ENCODE measurements at places on chromosomes 3 and 15.
A peak's percentile ranks its signal among the peaks of the same experiment; 100 is the strongest.

- DNase-seq, result no peak
Observed at GRCh38 chr15:81752974-81753373, 292.8 kb downstream of the MEX3B start.

- DNase-seq, result no peak
Observed at GRCh38 chr15:83682476-83683088, 28.7 kb downstream of the ADAMTSL3 start.

- no peak for DNase-seq
Observed at GRCh38 chr3:105755121-105755886, 113.5 kb downstream of the CBLB start.

DNA sequence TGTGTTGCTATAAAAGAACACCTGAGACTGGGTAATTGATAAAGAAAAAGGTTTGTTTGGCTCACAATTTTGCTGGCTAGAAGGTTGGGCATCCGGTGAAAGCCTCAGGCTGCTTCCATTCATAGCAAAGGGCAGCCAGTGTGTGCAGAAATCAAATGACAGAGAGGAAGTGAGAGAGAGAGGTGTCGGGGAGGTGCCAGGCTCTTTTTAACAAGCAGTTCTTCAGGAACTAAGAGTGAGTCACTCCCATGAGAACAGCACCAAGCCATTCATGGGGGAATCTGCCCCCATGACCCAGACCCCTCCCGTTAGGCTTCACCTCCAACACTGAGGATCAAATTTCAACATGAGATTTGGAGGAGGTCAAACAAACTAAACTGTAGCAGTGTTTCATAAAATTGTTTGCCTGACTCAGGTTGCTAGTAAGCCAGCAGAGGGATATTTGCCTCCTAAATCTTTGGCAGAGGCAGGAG, 4.5 kb upstream of the PARP15 start:
- peak; percentile 65 for DNase-seq

GRCh38 chr15:46120713-46121112, 485.9 kb downstream of the SQOR start:
- no peak for DNase-seq

GRCh38 chr15:45468294-45468693, 54.3 kb downstream of the SLC30A4 start:
- no peak for DNase-seq

DNA sequence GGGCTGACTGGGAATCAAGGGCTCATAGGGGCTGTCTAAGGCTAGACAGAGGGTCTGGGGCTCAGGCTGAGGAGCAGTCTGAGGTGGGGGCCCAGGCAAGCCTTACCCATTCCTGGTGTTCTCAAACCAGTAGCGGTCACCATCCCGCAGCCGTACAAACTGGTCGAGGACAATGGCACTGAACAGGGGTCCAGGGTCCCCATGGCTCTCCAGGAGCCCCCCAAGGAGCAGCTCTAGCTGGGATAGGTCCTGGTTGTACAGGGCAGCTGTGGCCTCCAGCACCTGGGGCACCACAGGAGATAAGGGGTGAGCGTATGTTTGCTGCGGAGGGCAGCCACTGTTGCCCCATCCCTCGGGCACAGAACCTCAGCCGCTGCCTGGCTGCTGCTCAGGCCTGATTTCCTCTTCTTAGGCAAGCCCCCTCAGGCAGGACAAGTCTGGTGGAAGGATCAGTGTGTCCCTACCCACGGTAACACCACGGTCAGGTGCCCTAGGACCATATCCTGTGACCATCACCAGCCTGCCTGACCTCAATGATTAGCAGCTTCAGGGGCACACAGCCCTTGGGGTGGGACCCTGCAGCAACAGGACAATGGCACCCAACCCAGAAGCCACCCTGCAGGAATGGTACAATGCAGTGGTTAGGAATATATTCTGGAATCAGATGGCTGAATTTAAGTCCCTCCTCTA, 5.9 kb downstream of the DUOX2 start:
- DNase-seq, result no peak

DNA sequence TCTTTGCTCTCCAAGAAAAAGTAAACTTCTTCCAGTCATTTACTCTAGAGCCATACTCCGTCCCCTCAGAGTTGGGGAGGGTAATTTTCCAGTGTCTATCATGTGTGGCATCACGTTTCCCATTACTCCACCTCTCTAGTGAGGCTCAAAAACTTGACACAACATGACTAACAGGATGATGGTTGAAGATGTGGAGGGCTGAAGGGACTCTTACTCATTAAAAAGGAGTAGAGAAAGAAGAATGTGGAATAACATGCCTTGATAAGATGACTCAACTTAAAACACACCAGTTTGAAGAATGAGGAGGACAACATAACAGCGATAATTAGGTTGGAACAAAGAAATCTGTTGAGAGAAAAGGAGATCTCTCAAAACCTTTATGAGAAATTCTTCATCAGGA, 894.3 kb downstream of the OTOL1 start:
- peak; percentile 88 for DNase-seq

- DNase-seq, result peak; percentile 51
Observed at GRCh38 chr15:32803631-32804030, 85.8 kb downstream of the GREM1 start.
